ENCODE measurements at places on chromosomes 7 and 10.

GRCh38 chr10:54837479-54837878 is 36.4 kb upstream of the PCDH15 start:
- DNase-seq, result no peak

GRCh38 chr7:148978091-148978490 is 50.2 kb downstream of the PDIA4 start:
- no peak for DNase-seq

GRCh38 chr7:107934991-107935770 is 44.2 kb downstream of the DLD start:
- no peak for DNase-seq

DNA sequence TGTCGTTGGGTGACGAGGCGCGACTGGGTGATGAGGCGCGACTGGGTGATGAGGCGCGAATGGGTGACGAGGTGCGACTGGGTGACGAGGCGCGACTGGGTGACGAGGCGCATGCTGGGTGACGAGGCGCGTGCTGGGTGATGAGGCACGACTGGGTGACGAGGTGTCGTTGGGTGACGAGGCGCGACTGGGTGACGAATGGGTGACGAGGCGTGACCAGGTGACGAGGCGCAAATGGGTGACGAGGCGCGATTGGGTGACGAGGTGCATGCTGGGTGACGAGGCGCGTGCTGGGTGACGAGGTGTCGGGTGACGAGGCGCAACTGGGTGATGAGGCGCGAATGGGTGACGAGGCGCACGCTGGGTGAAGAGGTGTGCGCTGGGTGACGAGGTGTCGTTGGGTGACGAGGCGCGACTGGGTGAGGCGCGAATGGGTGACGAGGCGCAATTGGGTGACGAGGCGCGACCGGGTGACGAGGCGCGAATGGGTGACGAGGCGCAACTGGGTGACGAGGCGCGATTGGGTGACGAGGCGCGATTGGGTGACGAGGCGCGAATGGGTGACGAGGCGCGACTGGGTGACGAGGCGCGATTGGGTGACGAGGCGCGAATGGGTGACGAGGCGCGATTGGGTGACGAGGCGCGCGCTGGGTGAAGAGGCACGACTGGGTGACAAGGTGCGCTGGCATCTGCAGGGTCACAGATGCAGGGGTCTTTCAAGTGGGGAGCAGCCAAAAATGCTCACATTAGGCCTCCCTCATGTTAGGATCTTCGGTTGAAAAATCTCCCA is 7.9 kb upstream of the NOM1 start:
- DNase-seq, result no peak

DNA sequence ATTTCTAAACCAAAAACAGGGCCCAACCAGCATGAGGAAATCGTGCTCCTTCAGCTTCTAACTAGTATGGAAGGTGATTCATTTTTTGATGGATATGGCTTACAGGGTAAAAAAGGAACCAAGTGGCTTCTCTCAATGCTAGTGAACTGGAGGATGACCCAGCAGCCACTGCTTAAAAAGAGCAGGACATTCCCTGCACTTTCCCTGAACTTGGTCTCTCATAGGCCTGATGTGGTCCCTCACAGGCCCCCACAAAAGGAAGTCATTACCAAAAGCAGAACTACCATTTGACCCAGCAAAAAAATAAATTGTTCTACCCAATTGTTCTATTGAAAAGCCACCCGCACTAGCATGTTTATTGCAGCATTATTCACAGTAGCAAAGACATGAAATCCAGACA is 188.8 kb downstream of the CALN1 start:
- DNase-seq, result no peak

DNA sequence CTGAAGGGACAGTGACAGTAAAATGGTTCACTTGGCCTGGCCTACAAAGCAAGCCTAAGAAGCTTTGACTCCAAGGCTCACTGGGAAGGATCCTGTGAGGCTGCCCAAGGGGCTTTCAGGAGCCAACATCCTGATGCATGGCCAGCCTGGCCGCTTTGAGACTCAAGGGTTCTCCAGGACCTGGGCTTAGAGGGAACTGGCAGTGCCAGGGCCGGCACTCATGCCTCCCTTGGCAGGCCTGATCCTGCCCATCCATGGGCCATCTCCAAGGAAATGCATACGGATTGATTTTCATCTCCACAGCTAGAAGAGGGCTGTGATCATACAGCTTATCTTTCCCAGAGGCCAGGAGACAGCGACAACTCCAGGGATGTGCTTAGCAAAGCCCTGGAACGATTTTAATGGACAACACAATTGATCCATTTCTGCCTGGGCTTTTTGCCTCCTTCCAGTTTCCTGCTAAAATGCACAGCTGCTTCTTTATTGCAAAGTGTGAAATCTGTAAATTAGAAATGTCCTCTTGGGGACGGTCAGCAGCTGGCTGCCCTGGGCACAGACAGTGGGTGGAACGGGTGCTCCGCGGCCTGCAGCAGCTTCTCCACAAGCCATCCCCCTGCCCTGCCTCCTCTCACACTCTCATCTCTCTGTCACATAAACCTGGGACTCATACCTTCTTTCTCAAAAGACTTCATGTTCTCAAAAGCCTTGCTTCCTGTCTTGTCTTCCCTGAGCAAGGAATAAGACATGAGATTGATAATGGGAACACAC is 288.5 kb downstream of the GRID1 start:
- DNase-seq, result no peak

GRCh38 chr10:131077031-131077430 is 234.5 kb downstream of the TCERG1L start:
- no peak for DNase-seq

DNA sequence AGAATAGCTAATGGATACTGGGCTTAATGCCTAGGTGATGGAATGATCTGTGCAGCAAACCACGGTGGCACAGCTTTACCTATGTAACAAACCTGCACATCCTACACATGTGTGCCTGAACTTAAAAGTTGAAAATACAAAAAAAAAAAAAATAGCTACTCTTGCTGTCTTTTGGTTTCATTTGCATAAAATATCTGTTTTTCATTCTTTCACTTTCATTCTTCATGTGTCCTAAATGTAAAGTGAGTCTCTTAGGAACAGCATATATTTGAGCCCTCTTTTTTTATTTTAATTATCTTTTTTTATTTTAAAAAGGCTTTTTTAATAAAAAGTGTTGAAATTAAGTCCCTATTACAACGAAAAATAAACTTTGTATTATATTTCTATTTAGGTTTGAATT is 836.1 kb upstream of the KCND2 start:
- DNase-seq, result no peak

- no peak for DNase-seq
Observed at GRCh38 chr7:154881026-154881425, 121.9 kb downstream of the PAXIP1 start.

- no peak for DNase-seq
Observed at GRCh38 chr10:95289921-95290421, 832 bp downstream of the PDLIM1 start.

GRCh38 chr7:139084709-139085108 is 24.8 kb downstream of the ZC3HAV1 start:
- no peak for DNase-seq

- DNase-seq, result no peak
Observed at GRCh38 chr10:116017405-116017804, 255.6 kb downstream of the GFRA1 start.

DNA sequence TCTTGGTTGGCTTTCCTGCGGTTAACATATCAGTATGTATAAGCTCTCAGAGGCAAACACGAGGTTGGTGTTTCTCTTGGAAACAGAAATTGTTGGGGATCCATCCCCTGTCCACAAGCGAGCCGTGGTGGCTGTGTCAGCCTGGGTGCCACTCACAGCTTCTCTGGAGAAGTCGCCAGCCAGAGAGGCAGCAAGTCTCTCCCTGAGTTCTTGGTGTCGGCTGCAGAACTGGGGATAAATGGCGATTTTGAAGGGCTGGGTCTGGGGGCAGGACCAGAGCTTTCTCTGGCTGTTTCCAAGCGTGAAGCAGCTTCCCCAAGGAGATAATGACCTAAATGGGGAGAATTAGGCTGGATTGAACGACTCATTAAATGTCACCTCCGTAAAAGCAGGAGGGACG is 335.3 kb downstream of the GLRX3 start:
- no peak for DNase-seq

GRCh38 chr7:112185005-112185834 is 21.0 kb downstream of the DOCK4 start:
- DNase-seq, result no peak

- no peak for DNase-seq
Observed at GRCh38 chr7:155477476-155477875, 19.5 kb downstream of the EN2 start.

GRCh38 chr7:134730411-134730829 is 49.0 kb upstream of the CALD1 start:
- DNase-seq, result no peak

DNA sequence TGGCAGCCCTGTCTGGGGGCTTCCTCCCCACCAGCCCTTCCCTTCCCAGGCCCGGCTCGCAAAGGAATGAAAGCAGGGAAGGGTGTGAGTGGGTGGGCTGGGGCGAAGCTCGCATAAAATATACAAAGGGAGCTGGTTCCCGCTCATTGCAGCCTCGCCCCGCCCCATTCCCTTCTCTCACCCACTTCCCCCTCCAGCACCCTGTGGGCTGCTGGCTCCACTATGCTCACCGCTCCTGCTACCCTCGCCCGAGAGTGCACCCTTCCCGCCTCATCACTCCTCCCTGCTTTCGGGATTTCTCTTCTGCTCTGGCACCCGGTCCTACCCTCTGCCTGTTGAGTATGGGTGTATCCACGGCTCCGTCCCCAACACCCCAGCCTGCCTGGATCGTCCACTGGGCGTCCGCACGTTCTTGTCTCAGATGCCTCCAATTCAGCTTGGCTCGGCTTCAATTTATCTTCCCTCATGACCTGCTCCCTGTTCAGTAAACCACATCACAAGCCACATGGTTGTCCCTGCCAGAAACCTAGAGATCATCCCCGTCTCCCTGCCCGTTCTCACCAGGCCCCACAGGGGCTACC is 14.4 kb upstream of the TTYH3 start:
- no peak for DNase-seq

GRCh38 chr10:112793202-112793921 is 156.7 kb upstream of the TCF7L2 start:
- no peak for DNase-seq

DNA sequence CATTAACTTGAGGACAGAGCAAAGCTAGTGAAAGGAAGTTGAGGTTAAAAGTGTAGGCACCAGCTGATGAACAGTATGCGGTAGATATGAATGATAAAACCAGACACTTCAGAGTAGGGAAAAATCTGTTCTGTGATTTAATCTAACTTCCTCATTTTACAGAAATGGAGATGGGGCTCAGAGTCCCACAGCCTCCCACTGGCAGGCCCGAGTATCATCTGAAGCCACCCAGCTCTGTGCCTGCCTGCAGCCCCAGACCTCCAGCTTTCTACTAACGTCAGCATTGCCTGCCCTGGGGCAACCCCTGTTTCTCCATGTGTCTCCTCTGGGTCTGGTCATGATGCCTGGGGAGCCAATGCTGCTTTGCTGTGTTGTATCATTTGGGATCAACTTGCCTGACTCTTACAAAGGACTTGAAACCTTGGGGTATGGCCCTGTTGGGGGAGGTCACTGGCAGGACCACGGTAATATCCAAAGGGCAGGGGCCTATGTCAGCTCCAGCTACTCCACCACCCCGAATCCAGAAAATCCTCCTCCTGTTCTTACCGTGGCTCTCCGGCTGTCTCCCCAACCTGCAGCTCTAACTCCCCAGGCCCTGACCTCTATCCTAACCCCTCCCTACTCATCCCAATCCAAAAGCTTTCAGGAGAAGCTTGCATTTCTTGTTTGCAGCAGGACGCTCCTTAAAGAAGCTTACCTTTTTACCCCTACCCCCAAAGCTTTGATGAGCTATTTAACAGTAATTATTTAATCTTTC is 56.2 kb upstream of the NPY start:
- no peak for DNase-seq

DNA sequence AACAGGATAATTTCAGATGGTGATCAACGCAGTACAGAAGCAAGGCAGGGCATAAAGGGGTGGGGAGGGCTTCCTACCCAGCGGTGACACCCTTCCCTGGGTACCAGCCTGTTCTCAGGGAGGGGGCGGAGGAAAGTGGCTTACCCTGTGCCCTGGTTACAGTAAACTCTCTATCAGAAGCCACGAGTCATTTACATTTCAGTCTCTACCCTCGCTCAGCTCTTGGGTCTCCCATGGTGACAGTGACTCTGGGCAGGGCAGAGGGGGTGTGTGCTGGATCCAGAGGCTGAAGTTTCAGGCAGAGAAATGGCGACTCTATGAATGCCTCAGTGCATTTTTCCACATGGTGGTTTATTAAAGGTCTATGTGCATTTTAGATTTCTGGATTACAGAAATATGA is 107.0 kb downstream of the ADARB2 start:
- DNase-seq, result no peak

GRCh38 chr7:32616625-32617024 is 121.3 kb downstream of the AVL9 start:
- no peak for DNase-seq

DNA sequence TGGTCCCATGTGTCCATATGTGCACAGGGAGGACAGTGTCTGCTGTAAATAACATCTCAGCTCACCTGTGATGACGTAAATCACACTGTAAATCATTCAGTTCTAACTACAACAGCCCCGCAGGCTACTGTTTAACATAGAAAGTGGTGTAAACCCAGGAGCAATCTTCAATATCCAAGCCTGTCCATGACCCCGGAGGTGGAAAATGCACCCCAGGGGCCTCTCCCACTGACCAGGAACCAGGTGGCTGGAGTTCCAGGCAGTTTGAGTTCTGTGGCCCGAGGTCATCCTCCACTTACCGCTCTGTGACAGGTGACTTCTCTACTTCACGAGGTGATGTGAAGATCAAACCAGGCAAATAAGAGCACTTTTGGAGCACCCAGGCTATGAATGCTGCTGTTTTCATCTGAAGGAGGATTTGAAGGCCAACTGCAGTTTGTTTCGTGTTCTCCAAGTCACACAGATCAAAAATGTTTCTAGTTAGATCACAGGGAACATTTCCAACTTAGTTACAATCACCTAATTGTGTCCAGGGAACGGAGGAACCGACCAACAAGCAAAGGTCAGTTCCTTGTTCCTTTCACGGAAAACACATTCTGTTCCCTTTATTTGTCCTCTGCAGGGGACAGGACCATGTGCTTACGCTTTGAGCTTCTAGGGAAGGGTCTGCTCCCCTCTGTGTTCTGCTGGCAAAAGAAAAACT is 131.8 kb downstream of the WDR37 start:
- DNase-seq, result no peak

GRCh38 chr7:94908323-94909178 is 1.2 kb downstream of the PPP1R9A start:
- peak; percentile 42 for DNase-seq

GRCh38 chr10:5519054-5519453 is 5.7 kb upstream of the CALML3 start:
- DNase-seq, result no peak

DNA sequence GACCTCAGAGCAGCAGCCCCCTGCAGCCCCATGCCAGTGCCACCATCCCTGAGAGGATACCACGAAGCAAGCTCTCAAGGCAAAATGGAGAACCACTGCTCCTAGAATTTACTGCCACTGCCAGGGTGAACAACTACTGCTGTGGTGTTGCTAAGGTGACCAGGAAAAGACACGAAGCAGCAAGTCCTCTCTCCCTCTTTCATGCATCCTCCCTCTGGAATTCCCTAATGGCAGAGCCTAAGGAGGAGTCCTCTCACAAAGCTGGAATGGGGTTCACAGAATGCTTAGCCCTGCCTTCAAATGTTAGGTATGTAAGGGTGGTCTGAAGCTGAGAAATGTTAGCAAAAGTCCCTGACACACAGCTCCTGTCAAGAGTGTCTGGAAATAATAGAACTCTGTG is 35.8 kb upstream of the NPSR1 start:
- no peak for DNase-seq
